Stimulated activated memory B cell treated with anti-CD40 and anti-IgM and Interleukin-4, amounts not matched to agents 10 μg/mL and 1 μg/mL and 100 μg/mL, for 72 hours (primary cell): ENCODE measurements at places on chromosomes 2 and 18.

GRCh38 chr2:164841719-164842623 lies at the start of gene COBLL1:
Gene COBLL1 (minus strand): TSS chr2:164841823. CDS start chr2:164841196, 627 bp downstream.
- peak; percentile 87 for ATAC-seq

DNA sequence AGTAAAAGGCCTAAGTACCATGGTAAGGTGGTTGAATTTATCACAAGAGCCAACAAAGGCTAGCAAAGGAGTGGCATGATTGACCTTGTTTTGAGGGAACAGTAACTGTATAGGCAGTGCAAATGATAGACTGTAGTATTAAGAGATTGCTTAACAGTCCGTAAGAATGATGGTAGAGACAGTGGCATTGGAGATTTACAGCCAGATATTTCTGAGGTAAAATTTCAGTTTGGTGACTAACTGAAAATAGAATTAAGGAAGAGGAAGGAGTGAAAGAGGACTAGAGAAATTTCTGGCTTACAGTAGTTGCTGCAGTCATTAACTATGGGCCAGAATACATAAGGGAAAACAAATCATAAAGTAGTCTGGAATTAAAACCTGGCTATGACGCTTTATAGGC lies 4.4 kb upstream of the BAZ2B start:
- ATAC-seq = no peak

- peak; percentile 74 for ATAC-seq
Measured at GRCh38 chr18:70499218-70499691, 210.4 kb downstream of the SOCS6 start.

- ATAC-seq = peak; percentile 39
Measured at GRCh38 chr18:62898359-62898758, 183.0 kb downstream of the PHLPP1 start.

GRCh38 chr2:145769011-145769716 lies 1249.2 kb upstream of the ZEB2 start:
- no peak for ATAC-seq

DNA sequence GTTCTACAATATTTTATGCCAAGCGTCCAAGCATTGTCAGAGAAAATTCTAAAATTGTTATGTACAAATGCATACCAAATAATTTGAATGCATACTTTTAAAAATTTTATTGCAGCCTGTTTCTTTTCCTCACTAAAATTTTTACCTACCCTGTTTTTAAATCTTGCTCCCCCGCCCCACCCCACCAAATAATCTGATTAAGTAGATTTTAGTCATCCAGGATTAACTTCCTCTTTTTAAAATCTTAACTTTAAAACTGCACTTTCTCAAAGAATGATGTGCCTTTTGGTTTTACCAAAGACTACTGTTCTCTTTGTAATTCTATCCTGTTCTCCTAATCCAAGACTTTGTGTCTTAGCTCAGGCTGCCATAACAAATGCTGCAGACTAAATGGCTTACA lies 269.4 kb upstream of the FN1 start:
- no peak for ATAC-seq

- ATAC-seq = no peak
Measured at GRCh38 chr2:25431604-25432003, 89.9 kb upstream of the DNMT3A start.

DNA sequence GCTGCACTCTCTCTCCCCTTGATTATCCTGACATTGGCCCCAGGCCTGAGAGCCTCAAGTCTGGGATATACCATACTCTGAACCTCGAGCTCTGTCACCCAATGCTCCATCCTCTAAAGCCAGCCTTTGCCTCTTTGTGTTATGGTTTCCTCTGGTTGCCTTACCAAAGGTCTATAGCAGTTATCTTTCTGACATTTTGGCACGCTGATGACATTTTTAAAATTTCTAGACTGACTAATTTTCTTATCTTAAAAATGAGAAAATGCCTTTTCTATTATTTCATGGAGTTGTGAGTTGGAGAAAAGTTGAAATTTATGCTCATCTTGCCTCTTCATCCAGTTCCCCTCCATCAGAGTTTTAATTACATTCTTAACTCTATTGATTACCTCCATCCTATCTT lies 62.7 kb downstream of the PKP4 start:
- no peak for ATAC-seq

- no peak for ATAC-seq
Measured at GRCh38 chr2:238891457-238892203, 43.7 kb downstream of the TWIST2 start.

DNA sequence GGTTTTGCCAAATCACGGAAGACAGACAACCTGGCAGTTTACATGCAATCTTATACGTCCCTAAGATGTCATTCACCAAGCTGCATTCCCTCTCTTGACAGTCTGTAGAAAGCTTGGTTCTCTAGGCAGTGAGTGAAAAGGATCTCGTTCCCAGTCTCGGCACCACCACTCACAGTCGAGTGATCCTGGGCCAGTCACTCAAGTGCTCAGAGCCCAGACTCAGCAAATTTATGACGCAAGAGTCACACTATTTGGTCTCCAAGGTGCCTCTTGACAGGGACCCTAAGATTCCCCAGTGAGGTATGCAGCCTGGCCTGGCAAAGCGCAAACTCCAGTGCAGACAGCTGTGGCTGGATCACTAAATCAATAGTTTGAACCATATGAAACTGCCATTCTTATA lies 77.9 kb downstream of the EIPR1 start:
- ATAC-seq = no peak

GRCh38 chr18:12599966-12600365 lies 57.9 kb downstream of the SPIRE1 start:
- no peak for ATAC-seq

DNA sequence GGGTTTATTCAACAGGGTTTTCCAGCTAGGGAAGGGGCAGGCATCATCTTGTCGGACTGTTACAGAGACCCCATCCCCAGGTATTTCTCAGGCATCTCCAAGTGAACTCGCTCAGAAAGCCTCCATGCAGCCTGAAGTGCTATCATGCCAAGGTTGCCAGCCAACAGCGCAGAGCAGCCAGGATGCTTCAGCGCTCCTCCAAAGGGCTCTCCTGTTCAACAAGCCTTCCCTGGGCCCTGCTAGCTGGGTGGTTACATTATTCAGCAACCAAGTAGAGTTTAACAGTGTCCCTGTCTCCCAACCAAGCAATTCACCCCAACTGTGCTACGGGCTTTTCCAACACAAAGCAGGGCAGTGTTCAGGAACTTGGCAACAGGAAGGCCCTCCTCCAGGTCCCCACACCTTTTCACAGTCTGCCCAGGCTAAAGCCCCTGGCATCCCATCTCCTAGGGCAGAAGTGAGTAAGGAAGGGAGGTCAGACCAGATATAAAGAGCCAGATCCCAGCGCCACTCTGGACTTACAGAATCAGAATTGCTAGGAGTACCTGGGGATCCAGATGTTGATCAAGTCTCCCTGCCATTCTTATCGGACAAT lies 52.9 kb downstream of the ZBTB7C start:
- no peak for ATAC-seq

DNA sequence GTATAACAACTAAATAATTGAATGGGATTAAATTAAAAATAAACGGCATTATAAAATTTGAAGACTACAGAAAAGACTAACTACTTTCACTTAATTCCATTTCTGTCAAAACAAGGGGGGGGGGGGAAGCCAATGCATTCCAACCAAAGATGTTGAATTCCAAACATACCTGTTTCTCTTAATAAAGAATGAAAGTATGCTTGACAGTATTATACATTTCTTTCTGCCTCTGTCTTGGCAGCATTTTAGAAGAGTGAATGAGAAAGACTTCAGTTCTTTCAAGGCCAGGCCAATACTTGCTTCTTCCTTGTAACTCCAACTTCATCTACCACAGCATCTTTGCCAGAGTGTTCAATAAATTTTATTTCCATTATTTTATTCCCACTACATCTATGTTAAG lies 65.9 kb downstream of the PDE11A start:
- no peak for ATAC-seq

DNA sequence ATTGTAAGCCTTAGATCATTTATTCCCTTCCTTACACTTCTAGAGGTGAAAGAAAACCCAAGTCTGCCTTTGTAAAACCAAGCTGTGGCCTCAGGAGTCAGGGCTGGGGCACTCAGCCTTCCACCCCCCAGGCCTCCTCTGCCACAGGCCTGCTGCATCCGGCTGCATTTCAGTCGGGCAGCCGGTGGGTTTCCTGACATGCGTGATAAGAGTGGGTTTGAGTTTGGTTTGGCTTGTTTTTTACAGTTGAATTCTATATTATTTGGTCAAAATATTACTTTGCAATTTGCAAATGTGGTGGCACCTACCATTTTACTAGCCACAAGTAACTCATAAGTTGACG lies 42.4 kb downstream of the ADI1 start:
- no peak for ATAC-seq

GRCh38 chr2:232839411-232840079 lies 30.5 kb upstream of the SNORC start:
- ATAC-seq = no peak

GRCh38 chr2:62831729-62832128 lies 126.2 kb downstream of the EHBP1 start:
- peak; percentile 51 for ATAC-seq

- ATAC-seq = peak; percentile 75
Measured at GRCh38 chr2:117835990-117836760, 21.7 kb downstream of the DDX18 start.

DNA sequence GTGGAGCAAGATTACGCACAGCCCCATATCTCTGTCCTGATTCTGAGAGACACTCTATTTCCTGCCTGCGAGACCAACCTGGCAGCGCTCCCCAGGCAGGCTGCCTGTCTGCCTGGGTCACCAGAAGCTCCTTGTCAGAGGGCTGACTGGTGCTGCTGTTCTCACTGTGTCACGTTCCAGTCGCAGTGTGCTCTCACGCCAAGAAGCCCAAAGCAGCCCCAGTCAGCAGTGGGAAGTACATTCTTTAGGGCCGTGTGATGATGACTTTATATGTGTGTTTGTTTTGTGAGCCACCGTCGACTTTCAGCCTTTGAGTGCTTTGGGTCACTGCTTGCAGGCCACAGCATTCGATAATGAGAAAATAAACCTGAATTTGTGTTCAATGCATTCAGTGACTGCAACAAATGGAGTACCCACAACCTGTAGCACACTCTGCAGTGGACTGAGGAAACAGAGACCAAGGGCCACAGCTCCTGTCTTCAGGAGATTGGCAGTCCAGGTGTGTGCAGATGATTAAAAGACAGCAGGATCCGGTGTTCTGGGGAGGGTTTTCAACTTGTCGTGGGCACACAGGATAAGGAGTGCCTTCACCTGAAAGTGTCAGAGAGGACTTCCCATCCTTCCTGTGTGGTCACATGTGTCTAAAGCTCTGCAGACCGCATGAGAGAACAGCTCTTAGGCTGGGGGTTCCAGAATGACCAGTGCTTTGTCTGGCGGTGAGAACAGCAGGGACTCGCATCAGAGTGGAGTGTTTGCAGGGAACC lies 4.8 kb downstream of the TNFRSF11A start:
- ATAC-seq = no peak

DNA sequence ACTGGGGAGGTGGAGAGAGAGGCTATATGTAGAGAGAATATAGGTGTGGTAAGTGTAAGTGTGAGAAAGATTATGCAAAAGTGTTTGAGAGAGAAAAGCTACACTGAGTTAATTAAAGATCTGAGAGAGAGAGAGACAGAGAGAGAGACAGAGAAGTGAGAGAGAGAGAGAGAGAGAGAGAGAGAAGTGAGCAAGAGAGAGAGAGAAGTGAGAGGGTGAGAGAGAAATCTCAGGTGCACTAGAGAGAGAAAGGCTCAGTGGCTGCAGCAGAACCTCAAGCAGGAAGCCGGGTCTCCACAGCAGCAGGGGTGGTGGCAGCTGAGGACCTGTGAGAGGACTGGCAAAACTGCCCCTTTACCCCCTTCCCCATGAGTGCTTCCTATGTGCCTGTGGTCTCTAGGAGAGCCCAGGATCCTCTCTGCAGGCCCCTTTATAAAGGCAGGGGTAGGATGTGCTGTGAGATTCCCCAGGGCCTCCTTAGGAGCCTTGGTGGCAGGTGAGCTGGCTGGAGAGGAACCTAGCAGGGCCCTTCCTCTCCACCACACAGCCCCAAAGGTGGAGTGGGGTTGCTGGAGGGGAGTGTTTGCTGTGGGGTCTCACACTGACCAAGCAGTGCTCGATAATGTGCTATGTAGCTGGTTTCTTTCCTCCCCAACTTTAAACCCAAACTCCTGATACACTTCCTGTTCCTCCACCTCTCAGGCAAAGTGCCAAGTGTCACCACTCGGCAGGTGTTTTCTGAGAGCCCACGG lies 52.6 kb downstream of the SLC4A5 start:
- peak; percentile 85 for ATAC-seq

GRCh38 chr18:12476955-12477354 lies 69.2 kb downstream of the PRELID3A start:
- no peak for ATAC-seq

GRCh38 chr18:26657631-26658581 lies 109.6 kb upstream of the KCTD1 start:
- ATAC-seq = no peak

DNA sequence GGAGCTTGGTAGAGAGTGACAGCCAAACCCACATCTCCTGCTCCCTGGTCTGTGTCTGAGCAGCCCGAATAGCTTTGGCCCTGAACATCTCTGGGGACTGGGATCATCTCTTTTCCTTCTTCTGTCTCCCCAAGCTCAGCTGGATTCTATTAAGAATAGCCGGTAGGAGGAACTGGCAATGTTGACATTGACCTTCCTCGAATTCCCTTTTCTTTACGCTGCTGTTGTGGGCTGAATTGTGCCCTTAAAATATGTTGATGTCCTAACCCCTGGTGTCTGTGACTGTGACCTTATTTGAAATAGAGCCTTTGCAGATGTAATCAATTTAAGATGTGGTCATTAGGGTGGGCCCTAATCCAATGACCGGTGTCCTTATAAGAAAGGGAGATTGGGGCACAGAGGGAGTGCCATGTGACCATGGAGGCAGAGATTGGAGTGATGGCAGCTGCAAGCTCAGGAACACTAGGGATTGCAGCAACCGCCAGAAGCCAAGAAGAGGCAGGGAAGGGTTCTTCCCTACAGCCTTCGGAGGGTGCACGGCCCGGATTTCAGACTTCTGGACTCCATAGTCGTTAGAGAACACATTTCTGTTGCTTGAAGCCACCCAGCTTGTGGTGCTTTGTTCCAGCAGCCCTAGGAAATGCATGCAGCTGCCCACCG lies 5.8 kb upstream of the SFTPB start:
- ATAC-seq = no peak

GRCh38 chr2:134108113-134108512 lies 145.8 kb upstream of the MGAT5 start:
- ATAC-seq = no peak

DNA sequence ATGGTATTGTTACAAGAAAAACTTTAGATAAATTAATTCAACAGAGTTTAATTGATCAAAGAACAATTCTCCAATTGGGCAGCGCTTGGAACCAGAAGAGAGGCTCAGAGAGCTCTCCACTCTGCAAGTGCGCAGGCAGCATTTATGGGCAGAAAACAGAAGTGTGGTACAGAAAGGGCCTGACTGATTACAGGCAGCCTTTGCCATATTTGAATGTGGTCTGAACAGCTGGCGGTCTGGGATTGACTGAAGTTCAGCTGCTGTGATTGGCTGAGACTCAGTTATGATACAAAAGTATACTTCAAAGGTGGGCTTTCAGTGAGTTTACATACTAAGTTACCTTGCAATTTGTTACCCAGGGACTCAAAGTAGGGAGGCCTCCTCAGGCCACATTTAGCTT lies 301.3 kb upstream of the ID2 start:
- ATAC-seq = peak; percentile 69
